Natural killer cell (primary cell): ENCODE measurements at places on chromosomes 11 and 22. TPM values are rescaled to one million over a fixed set of nuclear protein-coding genes. Genes with fewer than 3 reads are reported as not detected.
A peak's percentile ranks its signal among the peaks of the same experiment; 100 is the strongest.

- H3K4me3 ChIP-seq: no peak overlapping the region
- H3K27ac ChIP-seq: no peak overlapping the region
- no peaks in the 10 kb centered on the region for H3K4me1 ChIP-seq
- H3K27me3 ChIP-seq: no peaks in the 10 kb centered on the region
Observed at GRCh38 chr22:30413745-30414524, 11.6 kb upstream of the MTFP1 start.

The CRKL gene
- 50.7 TPM for total RNA-seq

The SMTNL1 gene
- total RNA-seq: not detected

The POTEH gene
- total RNA-seq: 0.25 TPM

The APOBEC3H gene
- 14.6 TPM for total RNA-seq

The CLCF1 gene
- total RNA-seq: 10.3 TPM

DNA sequence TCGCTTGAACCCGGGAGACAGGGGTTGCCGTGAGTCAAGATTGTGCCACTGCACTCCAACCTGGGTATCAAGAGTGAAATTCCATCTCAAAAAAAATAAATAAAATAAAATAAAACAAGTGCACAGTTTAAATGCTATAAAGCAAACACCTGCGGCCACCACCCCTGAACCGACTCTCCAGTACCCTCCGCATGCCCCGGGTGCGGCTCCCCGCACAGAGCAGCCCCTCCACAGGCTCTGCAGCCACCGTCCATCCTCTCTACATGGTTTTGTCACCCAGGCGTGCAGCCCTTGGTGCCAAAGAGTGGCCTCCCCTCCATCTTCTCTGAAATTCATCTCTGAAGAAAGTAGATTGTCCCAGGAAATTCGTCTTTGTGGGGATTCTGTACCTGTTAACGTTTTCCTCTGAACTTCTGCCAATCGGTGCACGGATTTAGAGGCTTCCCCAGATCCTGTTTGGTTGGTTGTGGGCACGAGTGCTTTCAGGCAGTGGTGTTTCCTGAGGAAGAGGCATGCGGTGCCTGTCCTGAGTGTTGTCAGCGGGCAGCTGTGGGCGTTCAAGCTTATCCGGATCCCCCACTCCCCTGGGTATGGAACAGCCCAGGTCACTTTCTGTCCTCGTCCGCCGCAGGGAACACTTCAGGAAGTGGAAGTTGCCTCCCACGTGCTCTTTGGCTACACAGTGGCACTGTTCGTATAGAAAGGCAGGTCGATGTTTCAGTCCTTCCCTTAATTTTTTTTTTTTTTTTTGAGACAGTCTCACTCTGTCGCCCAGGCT is 4.1 kb downstream of the MIOX start:
- H3K27ac ChIP-seq: no peak overlapping the region
- no peaks in the 10 kb centered on the region for H3K36me3 ChIP-seq
- peaks cover 7% of the 10 kb centered on the region for H3K4me1 ChIP-seq
- H3K4me3 ChIP-seq: no peak overlapping the region

- no peak for DNase-seq
- H3K27me3 ChIP-seq: no peaks in the 10 kb centered on the region
- H3K4me3 ChIP-seq: no peak within 1 kb of the TSS
Observed at GRCh38 chr11:117929142-117929915, at the start of gene TMPRSS13. Gene TMPRSS13, minus strand, starts transcription at chr11:117929402. Its CDS starts 95 bp downstream, at chr11:117929307.

The KRTAP5-9 gene
- not detected for total RNA-seq

DNA sequence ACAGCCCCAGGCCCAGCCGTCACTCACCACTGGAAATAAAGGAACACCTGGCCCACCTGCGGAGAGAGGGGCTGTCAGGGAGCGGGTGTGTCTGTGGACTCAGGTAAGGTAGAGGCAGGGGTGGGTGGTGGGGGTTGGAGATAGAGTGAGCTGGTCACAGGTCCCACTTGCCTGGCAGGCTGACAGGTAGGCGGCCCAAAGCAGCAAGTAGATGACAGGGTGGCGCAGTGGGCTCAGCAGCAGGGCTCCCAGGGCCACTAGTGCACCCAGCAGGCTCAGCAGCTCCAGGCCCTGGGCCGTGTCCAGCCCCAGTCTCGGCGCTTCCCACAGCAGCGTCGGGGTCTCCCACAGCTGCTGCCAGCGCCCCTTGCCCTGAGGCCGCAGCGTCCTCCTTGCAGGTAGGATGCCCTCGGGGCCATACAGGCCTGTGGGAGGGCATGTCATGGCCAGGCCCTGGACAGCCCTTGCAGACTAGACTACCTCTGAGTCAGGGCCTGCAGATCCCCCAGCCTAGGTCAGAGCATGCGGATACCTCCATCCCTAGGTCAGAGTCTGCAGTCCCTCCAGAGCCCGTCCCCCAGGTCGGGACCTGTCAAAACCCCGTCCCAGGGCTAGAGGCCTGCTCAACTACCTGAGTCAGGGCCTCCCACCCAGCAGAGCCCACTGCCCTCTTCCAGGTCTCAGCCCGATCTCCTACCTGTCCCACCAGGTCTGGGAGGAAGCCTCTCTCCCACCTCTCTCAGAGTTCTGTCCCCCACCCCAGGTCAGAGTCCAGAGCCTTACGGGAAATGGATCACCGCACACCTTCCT is 686 bp downstream of the LMF2 start:
- no peaks in the 10 kb centered on the region for H3K27me3 ChIP-seq
- peak overlapping the region; percentile 76 for H3K4me3 ChIP-seq
- DNase-seq: peak; percentile 29

DNA sequence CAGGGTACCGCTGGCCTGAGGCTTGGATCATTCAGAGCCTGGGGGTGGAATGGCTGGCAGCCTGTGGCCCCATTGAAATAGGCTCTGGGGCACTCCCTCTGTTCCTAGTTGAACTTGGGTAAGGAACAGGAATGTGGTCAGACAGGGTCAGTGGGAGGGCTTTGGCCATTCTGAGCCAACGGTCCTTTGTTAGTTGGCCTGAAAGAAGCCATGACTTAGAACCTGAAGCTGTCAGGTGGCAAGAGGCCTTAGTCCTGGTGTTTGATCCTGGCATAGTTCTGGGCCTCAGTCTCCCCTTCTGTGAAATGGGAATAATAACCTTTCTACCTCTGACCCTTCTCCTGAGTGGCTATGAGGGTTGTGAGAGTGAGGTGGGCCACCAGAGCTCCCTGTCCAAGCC is 8.3 kb downstream of the PGAP2 start:
- DNase-seq: no peak
- H3K36me3 ChIP-seq: no peaks in the 10 kb centered on the region
- H3K27me3 ChIP-seq: no peaks in the 10 kb centered on the region
- H3K4me1 ChIP-seq: no peaks in the 10 kb centered on the region
- H3K4me3 ChIP-seq: no peak overlapping the region

GRCh38 chr22:20569059-20570058 is 61.9 kb downstream of the MED15 start:
- peaks cover 90% of the 10 kb centered on the region for H3K4me1 ChIP-seq
- peak overlapping the region; percentile 78 for H3K27ac ChIP-seq
- H3K36me3 ChIP-seq: peaks cover 69% of the 10 kb centered on the region
- H3K27me3 ChIP-seq: no peaks in the 10 kb centered on the region

The CARD18 gene
- total RNA-seq: not detected

DNA sequence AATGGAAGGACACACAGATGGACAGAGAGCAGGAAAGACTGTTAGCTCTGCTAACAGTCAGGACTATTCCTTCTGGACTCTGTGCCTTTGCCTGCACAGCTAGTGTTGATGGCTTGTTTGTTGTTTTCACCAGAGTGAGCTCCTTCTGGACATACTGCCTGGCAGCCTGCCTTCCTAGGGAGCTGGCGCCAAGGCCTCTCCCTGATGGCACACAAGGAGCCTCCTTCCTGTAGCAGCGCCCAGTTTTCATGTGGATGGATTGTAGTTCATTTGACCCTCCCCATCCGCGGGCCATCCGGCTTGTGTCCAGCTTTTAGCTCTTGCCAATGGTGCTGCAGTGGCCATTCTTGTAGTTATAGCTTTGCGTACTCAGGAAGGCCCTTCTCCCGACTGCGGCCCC is 16.6 kb upstream of the BCR start:
- no peaks in the 10 kb centered on the region for H3K27me3 ChIP-seq
- H3K27ac ChIP-seq: no peak overlapping the region
- H3K4me1 ChIP-seq: no peaks in the 10 kb centered on the region
- H3K36me3 ChIP-seq: no peaks in the 10 kb centered on the region
- no peak overlapping the region for H3K4me3 ChIP-seq

The PHOX2A gene
- total RNA-seq: not detected

DNA sequence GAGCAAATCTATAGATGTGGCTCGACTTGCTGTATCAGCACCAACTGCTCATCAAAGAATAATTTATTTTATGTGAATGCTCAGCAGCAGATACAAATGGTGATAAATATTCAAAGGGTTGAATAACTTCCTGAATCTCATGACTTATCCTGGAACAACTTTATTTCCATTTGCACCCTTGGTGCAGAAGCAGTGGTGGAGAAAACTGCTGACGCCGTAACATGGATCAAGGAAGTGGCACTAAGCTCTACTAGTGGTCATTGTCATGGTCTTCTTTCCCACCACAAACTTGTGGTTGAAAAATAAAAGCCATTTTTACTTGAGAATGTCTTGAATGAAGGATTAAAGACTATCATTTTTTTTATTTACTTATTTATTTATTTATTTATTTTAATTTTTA is 14.6 kb downstream of the MARK2 start:
- no peak for DNase-seq
- no peak overlapping the region for H3K27ac ChIP-seq
- peaks cover 52% of the 10 kb centered on the region for H3K4me1 ChIP-seq
- no peaks in the 10 kb centered on the region for H3K27me3 ChIP-seq
- no peak overlapping the region for H3K4me3 ChIP-seq

GRCh38 chr11:12126344-12127019 is 16.1 kb downstream of the MICAL2 start:
- H3K27me3 ChIP-seq: no peaks in the 10 kb centered on the region
- H3K4me3 ChIP-seq: no peak overlapping the region
- H3K27ac ChIP-seq: no peak overlapping the region

DNA sequence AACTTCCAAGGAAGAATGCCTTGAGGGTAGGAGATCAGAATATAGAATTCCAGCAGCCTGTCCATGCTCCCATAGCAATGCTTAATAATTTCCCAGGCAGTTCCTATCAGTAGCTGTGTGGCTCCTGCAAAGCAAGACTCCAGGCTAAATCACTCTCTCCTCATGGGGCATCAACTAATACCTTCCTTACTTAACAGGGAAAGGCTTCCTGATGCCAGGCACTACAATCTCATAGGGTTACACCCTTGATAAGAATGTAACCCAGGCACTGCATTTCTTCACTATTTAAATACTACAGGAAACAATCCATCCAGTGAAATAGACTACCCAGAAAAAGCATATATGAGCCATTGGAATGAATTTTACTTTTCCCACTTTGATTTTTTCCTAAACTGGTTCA is 615.0 kb upstream of the ARHGAP42 start:
- DNase-seq: no peak
- no peaks in the 10 kb centered on the region for H3K4me1 ChIP-seq
- H3K27me3 ChIP-seq: no peaks in the 10 kb centered on the region
- no peaks in the 10 kb centered on the region for H3K36me3 ChIP-seq
- no peak overlapping the region for H3K4me3 ChIP-seq

The XNDC1N gene
- 14.1 TPM for total RNA-seq

DNA sequence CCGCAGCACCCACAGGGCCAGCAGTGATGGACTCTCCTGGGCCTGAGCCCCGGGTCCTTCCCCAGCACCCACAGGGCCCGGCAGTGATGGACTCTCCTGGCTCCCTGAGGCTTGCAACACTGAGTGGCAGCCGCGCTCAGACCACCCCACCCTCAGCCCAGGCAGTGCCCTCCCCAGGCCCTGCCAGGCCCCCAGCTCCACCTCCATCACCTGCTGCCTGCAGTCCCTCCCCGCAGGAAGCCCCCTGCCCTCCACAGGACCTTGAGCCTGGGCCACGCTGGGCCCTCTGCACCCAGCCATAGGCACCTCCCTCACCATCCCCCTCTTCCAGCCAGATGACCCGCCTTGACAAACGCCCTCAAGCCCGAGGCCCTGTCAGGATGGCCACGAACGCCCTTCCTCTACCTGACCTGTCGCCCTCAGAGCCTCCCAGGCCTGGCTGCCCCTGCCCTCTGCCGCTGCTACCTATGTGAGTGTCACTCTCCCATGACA is 11.4 kb downstream of the ALG12 start:
- no peaks in the 10 kb centered on the region for H3K27me3 ChIP-seq
- no peak for DNase-seq
- peaks cover 47% of the 10 kb centered on the region for H3K36me3 ChIP-seq
- no peak overlapping the region for H3K27ac ChIP-seq
- no peak overlapping the region for H3K4me3 ChIP-seq
- no peaks in the 10 kb centered on the region for H3K4me1 ChIP-seq

DNA sequence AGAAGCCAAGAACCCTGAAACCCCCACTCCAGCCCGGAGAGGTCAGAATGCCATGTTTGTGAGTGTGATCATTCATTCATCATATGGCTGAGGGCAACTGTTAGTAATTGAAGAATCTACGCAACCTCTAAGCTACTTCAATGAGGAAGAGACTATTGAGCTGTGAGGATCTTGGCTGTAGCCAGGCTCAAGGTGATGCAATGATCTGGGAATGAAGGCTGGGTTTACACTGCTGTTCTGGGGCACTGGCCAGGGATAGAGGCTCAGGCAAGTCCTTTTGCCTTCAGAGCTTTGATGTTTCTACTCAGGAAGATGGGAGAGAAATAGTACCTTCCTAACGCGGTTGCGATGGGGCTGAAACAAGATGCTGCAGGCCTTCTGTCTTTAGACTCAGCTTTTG is 12.9 kb downstream of the CRYBB2 start:
- no peak overlapping the region for H3K4me3 ChIP-seq
- no peak overlapping the region for H3K27ac ChIP-seq
- no peak for DNase-seq
- H3K27me3 ChIP-seq: no peaks in the 10 kb centered on the region
- peaks cover 6% of the 10 kb centered on the region for H3K4me1 ChIP-seq
- no peaks in the 10 kb centered on the region for H3K36me3 ChIP-seq

DNA sequence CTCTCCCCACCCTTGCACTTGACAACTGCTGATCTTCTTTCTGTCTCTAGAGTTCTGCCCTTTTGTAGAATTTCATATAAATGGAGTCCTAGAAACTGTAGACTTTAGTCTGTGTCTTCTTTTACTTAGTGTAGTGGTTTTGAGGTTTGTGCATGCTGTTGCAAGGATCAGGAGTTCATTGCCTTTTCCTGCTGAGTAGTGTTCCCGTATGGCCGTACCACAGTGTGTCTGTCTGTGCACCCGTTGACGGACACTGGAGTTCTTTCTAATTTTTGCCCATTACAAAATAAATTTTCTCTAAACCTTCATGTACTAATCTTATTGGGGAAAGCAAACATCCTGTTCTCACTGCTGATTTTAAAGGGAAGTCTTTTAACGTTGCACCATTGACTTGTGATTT is 138.1 kb downstream of the TBC1D22A start:
- peaks cover 11% of the 10 kb centered on the region for H3K36me3 ChIP-seq
- no peak for DNase-seq
- no peaks in the 10 kb centered on the region for H3K4me1 ChIP-seq
- H3K27ac ChIP-seq: no peak overlapping the region

DNA sequence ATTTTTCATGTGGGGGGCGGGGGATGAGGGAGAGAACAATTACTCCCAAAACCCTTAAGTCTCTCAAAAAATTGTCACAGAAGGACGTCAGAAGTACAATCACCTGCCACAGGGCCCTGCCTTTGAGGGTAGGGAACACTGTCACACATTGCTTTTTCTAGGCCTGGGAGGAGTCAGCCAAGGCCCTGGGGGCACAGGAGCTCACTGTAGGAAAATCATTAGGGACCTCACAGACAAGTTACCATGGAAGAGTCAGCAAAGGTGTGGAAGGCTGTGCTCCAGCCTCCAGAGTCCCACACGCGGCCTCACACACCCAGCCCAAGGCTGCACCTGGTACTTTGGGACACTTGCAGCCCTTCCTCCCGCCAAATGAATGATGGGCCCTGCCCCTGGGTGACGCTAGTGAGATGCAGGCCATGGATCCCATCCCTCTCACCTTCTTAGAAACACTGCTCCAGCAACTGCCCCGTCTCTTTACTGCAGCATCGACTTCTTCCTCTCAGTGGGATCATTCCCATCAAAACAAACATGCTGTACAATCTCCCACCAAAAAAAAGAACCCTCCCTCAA is 3.3 kb downstream of the PLEKHA7 start:
- no peak overlapping the region for H3K27ac ChIP-seq
- H3K4me1 ChIP-seq: peaks cover 16% of the 10 kb centered on the region
- no peaks in the 10 kb centered on the region for H3K36me3 ChIP-seq
- no peak overlapping the region for H3K4me3 ChIP-seq
